NCI-H2107 (cell line): ENCODE measurements at places on chromosomes 7 and 10.

DNA sequence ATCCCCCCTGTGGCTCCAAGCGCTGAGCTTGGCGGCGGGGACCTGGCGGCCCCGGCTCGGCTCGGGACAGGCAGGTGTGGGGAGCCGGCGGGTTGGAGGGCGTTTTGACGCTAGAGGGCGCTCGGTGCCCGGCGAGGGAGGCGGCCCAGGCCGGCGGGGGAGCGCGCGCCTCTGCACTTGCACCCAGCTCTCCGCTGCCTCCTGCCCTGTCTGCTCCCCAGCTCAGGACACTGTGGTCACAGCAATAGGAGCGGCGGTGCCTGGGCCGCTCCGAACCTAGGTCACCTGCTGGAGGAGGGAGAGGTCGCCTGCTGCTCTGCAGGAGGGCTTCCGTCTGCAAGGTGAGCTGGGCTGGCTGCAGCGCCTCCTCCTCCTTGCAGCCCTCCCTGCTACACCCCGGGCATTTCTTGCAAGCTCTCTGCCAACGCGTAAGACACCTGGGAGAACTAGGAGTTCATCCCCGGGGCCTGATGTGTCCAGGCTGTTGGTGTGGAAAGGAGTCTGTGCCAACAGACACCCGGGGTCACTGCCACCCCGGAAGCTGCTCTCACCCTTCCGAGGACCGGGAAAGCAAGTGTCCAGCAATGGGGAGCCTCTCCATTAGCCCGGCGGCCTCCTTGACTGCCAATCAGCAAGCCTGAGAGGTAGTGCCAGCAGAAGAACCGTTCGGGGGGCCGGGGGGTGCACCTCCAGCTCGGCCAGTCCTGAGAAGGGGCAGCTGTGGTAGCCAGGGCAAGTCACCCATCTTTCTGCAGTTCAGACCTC lies 620.4 kb downstream of the GALNT17 start:
- DNase-seq: no peak

DNA sequence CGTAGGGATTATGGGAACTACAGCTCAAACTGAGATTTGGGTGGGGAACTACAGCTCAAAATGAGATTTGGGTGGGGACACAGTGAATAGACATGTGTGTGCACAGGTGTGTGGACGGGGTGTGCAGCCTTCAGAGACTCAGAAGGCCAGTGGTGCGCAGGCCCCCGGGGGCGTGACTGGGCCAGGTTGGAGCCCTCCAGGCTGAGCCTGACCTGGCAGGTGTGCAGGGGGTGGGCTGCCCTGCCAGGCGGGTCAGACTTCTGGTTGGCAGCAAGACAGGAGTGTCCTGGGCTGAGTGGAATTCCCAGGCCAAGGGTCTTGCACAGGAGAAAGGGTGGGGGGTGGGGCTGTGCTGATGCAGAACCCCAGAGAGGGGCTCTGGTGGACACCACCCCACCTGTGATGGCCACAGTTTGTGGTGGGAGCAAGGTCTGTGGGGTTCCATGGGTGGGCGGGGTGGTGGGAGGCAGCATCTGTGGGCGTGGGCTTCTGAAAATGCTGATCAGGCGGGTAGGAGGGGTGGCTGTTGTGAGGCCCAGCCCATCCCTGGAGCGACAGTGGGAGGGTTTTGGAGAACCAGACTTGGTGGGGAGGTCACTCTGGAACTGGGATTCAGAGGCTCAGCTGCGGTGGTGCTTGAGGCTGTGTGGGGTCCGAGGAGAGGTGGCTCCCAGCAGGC lies 29.3 kb upstream of the PSMG3 start:
- no peak for DNase-seq

GRCh38 chr7:92075455-92076158 lies 58.7 kb downstream of the CYP51A1 start:
- DNase-seq: no peak

- no peak for DNase-seq
These were observed 223.2 kb downstream of the SH2D4B start for GRCh38 chr10:80760914-80761371.

GRCh38 chr10:113264333-113265131 lies 288.3 kb upstream of the HABP2 start:
- no peak for DNase-seq

GRCh38 chr7:54145716-54146115 lies 396.5 kb upstream of the VSTM2A start:
- no peak for DNase-seq

GRCh38 chr10:132946806-132947546 lies 4.6 kb upstream of the CFAP46 start:
- no peak for DNase-seq

DNA sequence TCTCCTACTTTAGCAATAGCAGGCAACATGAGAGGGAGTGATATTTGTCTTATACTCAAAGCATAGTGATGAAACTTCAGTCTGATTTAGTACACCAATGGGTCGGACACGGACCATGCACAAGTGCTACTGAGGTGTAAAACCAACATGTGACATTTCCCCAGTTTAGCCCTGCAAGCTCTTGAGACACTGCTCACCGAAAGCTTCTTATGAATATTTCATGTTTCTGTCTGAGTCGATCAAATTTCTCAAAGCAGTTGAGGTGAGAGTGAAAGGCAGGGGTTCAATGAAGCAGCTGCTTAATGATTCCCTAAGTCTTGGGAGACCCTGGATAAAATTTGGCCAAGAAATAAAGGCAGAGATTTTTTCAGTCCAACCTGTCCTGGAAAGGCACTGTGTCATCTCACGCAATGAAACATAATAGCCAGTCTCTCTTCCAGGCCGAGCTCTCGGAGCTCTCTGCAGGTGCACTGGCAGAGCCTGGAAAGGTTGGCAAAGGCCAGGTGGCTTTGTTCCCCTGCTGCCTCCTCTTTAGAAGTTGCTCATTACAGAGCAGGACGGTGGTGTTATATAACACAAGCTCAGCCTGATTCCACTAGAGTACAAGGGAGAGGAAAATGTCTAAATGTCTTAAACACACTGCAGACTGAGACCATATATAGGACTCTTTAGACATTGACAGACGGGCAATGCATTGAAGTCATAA lies 33.9 kb upstream of the XPNPEP1 start:
- peak; percentile 38 for DNase-seq

DNA sequence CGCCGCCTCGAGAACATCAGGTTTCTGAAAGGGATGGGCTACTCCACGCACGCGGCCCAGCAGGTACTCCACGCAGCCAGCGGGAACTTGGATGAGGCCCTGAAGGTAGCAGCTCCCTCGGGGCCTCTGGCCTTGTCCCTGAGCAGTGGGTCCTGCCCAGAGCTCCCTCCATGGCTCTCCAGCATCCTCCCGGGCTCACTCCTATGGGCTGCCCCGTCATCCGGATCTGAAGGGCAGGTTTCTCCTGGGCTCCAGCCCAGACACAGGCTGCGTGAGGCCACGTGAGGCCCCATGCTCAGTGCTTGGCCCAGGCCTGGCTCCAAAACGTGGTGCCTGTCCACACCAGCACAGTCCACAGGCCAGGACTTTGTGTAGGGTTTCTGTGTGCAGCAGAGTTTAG lies 32.5 kb downstream of the NUB1 start:
- DNase-seq: no peak

DNA sequence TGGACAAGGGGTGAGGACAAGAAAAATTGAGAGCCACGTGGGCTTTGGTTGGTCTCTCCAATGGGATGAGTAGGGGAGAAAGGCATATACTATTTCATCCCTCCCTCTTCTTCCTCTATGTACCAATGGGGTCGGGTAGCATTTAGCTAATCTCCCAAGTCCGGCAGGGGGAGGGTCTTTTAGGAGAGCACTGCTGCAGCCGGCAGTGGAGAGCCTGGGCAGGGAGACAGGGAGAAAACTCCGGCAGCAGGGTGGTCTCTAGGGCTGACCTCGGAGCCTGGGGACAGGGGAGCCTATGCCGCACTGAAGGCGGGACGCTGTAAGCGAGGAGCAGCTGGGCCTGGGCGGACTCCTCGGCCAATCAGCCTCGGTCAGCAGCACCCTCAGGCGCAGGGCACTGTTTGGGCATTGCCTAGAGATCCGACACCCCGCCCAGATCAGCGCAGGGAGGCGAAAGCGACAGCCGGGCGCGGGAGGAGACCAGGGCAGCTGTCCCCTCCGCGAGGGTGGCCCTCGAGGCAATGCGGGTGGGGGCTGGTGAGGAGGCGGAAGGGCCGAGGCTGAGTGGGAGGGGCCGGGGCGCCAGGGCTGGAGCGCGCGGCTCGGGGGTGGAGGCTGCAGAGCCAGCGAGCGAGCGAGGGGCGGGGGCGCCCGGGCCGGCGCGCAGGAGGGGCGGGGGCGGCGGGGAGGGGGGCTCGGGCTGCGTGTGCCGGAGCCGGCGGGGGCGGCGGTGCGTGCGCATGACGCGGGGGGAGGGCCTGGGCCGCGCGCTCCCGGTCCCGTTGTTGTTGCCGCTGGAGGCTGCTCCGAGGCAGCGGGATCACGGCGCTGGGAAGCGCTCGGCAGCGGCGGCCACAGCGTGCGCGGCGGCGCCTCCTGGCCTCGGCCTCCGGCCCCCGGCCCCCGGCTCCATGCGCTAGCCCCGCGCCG lies at the start of gene AGAP3:
TSS of gene AGAP3 (plus strand) at position 785 of the 930 bp plus-strand sequence. CDS start 267 bp downstream, outside the sequence.
- DNase-seq: peak; percentile 46

GRCh38 chr7:75624134-75624832 lies 114.5 kb downstream of the HIP1 start:
- no peak for DNase-seq

DNA sequence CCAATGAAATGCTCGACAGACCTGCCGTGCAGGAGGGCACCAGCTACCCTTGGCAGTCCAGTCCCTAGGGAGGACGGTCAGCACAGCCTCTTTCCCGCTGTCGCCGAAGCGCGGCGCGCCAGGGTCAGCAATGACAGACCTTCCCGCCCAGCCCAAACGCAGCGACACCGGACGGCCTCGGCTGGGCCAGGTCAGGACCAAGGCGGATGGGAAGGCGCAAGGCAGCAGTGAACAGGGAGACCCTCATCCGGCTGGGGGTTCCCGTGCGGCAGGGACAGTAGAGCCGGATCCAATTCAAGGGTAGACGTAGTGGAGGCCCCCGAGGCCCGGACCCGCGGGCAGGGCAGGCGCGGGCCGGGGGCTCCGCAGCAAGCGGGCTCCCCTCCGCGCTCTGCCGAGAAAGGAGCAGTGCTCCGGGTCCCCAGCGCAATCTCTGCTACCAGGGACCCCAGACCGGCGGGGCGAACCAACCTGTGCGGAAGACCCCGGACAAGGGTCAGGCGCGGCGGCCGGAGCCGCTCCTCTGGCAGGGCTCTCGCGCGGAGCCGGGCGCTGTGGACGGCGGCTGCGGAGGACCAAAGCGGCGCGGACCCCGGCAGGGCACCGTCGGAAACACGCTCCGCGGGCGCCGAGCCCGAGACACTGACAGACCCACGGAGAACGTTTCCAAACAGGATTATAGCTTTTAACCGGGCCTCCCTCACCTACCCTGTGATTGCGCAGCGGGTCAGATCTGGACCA lies at the start of gene SEC31B:
TSS of gene SEC31B (minus strand) at position 551 of the 741 bp plus-strand sequence. CDS start 2,909 bp downstream, outside the sequence.
- no peak for DNase-seq

GRCh38 chr7:27128034-27128433 lies 2.5 kb downstream of the HOXA4 start:
- DNase-seq: no peak

- no peak for DNase-seq
These were observed 21.8 kb downstream of the GPER1 start for GRCh38 chr7:1109581-1110310.

DNA sequence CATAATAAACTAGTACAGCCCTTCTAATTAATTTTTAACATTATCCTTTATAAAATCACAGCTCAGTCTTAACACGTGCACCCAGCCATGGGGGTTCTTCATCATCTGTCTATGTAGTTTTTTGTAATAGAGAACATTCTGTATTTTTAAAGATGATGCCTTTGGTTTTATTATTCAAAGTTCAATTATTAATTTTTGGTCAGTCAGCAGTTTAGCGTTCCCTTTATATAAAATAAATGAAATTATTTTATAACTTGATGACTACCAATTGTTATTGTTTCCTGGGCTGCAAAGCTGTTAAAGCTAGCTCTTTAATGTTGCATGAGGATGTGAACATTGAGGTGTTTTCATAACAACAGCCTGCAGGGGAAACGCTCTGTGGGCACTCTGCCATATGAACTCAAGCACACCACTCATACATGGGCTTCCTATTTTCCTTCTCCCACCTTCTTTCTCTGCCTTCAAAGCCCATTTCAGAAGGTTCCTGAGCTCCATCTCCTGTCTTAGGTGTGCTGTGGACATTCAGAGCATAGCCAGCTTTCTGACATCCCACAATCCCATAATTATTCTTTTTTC lies 172.0 kb upstream of the YAE1 start:
- no peak for DNase-seq

DNA sequence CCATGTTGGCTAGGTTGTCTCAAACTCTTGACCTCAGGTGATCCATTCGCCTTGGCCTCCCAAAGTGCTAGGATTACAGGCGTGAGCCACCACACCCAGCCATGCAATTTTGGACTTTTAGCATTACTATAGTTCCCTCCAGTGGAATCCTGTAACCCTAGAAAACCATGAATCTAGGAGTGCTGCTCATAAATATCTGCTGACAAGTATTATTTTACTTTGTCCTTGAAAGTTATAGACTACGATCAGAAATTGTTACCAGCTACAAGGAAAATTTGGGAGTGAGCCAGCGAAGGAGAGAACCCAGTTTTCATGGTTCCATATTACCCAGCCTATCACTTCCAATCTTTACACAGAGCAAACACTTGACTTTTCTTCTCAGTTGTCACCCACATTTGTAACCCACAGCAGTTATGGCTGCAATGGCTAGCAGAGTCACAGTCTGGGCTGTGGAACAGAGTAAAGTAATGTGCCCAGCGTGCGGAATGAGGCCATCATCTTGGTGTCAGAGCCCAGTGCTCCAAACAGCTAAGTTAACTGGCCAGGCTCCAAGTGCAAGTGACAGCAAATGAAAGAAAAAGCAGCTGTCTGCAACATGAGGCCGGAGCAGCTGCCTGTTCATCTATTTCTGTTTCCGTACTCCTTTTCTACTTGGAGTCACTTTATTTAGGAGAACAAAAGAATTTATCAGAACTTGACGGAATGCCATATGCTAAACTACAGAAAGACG lies 29.9 kb downstream of the ZC3HC1 start:
- no peak for DNase-seq

- no peak for DNase-seq
These were observed 217.3 kb downstream of the SNX10 start for GRCh38 chr7:26508917-26509316.

- DNase-seq: no peak
These were observed 54.1 kb downstream of the DYNC2I1 start for GRCh38 chr7:158910254-158911053.

DNA sequence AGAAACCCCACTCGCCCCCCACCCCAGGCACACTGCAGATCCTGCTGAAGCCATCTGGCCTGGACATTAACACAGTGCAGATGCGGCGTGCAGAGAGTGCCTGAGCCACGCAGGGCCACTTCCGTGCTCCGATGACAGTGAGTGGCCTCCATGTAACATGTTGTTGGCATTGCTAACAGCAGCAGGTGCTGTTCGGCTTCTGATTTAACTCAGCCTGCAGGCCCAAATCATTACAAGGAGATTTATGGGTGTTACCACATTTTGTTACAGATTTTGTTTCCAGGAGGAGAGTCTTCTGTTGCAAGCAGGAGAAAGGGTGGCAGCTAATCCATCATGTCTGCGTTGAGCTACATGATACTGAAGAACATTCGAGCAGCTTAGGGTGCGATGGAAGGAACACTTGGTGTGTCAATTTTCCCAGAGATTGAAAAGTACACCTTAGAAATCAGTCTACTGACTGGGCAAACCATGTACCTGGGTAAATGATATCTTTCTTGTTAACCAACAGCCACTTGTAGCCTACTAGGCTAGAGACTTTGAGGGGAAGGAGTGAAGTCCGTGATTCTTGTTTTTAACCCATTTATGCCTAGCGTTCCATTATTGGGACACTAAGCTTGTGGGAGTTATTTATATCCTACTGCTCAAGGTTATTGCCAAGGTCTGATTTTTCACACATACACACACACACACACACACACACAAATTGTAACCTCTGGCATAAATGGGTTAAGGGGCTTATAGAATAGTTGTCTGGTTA lies 90.0 kb downstream of the JCAD start:
- no peak for DNase-seq
